Foreskin fibroblast (primary cell): ENCODE measurements at places on chromosomes 6 and 20.

GRCh38 chr20:33566781-33567603, 77.1 kb downstream of the CBFA2T2 start:
- no peak for DNase-seq

- DNase-seq = no peak
Observed at GRCh38 chr20:48527771-48528170, 300.0 kb downstream of the PREX1 start.

- no peak for DNase-seq
Observed at GRCh38 chr6:84002226-84002625, 31.3 kb upstream of the MRAP2 start.

DNA sequence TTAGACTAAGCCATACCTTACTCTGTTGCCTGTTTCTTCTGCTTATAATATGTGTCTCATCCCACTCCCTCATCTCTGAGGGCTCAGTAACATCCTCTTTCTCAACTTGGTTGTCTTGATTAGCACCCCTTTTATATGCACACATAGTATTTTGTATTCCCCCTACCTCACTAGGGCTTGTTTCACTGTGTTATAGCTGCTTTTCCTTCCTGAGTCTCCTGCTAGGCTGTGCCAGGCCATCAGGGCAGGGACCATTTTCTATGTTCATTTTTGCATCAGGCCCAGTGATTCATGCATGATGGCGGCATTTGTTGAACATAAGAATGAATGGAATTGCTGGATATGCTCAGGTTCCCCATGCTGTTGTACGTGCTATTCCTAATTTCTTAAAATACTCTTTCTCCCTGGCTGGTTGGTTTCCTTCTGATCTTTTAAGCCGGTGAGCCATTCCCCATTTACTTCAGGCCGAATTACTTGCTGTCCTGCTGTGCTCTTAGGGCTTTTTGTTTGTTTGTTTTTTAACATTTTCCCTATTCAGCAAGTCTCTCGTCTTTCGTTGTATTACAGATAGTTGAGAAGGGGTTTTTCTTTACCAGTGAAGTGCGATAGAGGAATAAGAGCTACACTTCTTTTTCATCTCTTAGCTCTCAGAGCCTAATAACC, 183.2 kb downstream of the CARMIL1 start:
- DNase-seq = no peak

GRCh38 chr6:131733376-131734016, 22.7 kb upstream of the CTAGE9 start:
- DNase-seq = peak; percentile 86

DNA sequence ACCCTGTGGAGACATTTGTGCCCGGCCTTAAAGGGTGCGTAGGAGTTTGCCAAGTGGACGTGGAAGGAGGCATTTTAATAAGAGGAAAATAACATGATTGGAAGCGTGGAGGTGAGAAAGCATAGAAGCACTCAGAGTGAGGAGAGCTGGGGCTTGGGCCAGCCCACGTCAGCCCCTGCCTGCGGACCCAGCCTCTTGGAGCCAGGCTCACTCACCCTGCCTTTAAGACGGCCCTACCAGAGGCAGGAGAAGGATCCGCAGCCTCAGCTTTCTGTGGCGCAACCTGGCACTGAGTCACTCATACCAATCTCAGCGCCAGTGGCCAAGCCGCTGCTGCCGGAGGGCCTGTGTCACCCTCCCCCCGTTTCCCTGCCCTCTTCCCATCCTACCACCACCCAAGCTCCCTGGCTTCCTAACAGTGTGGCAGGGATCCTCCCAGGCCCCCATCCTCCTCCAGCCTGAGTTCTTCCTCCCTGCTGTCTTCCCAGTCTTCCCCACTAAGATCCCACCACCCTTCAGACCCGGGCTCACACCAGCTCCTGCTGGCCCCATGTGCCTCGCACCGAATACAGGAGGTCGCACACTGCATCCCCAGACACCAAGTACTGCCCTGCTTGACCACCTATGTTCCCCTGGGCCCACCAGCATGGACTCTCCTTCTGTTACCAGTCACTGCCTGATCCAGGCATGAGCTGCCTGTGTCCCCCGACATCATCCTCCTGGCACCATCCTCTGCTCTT, 285.2 kb downstream of the UST start:
- DNase-seq = no peak

GRCh38 chr20:5722927-5723326, 27.3 kb upstream of the SHLD1 start:
- no peak for DNase-seq

DNA sequence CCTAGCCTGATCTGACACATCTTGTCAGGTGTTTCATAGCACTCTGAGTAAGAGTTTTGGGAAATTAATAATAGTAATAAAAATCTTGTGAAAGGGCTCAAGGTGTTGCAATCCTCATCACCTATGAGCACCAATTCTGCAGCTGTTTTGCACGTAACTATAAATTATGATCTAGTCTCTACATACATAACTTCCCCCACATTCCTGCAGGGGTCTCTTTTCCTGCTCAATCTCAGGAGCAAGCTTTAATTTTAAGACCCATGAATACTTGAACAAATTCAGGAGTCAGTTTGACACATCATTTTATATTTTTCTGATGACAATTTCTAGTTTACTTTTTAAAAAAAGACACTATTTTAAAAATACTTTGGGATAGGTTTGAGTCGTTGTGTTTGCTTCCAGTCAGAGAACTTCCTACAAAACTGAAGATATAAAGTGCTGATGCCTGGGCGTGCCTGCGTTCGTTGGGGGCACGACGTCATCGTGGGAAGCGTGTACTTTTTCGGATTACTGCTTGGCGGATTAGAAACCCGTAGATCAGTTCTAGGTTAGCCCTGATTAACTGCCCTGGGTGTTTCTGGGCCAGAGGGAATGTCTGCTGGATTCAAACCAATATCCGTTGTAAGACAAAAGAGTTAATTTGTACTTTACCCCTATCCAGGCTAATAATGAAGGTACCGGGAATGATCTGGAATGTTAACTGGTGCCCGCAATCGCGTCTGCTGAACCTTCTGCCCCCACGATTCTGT, 1.0 kb upstream of the E2F3 start:
- peak; percentile 7 for DNase-seq

DNA sequence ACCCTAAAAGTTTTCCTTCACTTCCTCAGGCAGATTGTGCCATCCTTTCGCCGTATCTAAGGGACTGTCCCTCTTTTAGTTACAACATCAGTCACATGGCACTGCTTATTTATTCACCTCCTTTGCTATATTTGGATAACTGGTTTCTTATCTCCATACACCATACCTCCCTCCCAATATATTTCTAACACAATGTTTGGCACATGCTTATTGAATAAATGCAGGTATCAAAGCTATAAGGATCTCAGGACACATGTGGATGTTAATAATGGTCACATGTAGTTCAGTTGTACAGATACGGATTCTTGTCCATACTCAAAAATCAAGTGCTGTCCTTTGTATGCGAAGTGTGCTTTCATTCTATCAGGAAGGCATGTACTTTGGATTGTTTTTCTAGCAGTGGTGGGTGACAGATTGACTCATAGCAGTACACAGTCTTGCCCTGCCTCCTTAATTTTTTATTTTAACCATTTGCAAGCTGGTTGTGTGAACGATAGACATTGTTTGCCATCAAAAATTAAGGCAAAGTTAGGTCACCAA, 407.1 kb upstream of the RUNX2 start:
- peak; percentile 16 for DNase-seq

GRCh38 chr6:42251500-42251899, 33.8 kb upstream of the MRPS10 start:
- no peak for DNase-seq

DNA sequence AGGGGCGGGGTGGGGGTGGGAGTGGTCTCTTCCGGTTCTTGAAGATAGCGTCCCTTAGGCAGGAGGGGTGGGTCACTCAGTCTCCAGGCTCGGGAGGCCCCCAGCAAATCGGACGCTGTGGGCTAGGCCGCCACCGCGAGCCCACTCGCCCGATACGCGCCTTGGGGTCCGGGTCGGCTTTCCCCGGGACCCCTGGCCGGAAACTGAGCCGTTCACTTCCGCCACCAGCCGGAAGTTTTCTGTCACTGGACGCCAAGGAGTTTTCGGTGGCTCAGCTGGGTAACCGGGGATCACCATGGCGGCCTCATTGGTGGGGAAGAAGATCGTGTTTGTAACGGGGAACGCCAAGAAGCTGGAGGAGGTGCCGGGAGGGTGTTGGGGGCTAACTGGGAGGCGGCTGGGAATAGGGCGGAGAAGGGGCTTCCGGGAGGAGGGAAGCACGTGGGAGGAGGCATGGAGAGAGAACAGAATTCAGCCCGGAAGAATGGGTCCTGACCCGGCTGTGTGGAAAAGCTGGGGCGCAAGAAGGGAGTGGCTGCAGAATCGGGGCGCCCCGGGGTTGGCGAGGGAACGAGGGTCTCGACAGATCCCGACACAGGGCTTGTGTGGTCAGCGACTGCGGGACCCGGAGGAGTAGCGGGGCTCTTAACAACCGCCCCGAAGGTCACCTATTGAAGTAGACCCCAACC, at the start of gene ITPA:
Gene ITPA (plus strand): TSS at position 242 of the 689 bp plus-strand sequence. CDS start 54 bp downstream, at position 296.
- peak; percentile 71 for DNase-seq

DNA sequence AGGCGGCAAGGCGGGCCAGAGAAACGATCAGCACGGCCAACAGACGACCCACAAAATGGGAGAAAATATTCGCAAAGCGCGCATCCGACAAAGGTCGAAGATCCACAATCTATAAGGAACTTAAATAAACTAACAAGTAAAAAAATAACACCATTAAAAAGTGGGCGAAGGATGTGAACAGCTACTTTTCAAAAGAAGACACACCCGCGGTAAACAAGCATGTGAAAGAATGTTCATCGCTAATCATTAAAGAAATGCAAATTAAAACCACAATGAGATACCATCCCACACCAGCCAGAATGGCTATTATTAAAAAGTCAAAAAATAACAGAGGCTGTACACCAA, 117.8 kb upstream of the SIRPA start:
- no peak for DNase-seq

DNA sequence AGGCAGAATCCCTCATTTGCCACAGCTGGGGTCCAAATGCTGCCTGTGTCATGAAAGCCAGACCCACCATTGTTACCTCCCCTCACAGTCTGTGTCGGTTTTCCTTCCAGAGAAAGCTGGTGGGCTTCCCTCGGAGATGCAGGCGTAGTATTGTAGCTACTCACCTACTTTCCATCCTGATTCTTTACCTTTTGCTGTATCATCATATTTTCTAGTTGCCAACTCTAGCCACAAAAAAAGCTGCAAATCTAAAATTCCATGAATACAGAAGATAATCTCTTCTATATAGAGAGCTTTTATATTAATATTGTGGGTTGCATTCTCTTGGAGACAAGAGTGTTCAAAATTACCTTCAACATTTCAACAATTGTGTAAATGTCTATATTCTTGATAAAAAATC, 98.0 kb upstream of the LAMP5 start:
- no peak for DNase-seq

- DNase-seq = no peak
Observed at GRCh38 chr20:51067792-51068191, 44.9 kb upstream of the KCNG1 start.

DNA sequence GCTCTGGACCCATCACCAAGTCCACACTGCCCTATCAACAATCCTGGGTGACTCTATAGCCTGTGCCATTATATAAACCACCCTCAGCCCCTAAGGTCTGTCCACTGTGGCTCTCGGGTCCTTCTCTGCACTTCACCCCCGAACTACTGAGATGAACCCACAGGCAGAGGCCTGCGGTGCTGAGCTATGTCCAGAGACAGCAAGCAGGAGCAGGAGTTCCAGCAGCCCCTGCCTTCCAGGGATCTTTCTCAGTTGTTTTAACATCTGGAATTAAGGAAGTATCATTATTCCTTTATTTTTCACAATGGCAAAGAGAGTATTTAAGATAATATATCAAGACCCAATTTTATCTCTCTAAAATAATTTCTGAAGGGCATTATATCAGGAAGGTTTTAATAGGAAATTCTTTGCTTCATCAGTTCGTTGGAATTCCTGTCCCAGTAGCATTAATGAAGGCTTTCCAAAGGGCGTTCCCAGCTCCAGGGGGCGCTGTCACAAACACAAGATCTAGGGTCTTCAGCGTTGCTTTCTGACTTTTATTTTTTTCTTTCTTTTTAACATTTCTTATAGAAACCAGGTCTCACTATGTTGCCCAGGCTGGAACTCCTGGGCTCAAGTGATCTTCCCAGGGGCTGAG, 27.3 kb downstream of the RRBP1 start:
- DNase-seq = peak; percentile 80

GRCh38 chr6:75993236-75994162, 79.0 kb downstream of the IMPG1 start:
- DNase-seq = no peak

DNA sequence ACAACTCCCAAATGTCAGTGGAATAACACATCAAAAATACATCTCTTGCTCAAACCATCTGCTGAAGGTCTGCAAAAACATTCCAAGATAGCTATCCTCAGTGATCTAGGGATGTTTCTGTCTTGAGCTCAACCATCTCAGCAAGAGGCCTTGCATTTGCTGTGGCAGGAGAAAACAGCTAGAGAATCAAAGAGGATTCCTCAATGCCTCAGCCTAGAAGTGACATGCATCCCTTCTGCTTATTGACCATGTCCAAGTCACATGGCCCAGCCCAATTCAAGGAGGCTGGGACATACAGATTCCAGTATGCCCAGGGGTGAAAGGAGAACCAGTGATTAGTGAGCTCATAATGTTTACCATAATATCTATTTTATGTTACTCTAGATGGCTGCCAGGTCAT, 269.5 kb downstream of the PLCB1 start:
- DNase-seq = peak; percentile 69

GRCh38 chr6:155067956-155068615, 73.0 kb downstream of the TIAM2 start:
- DNase-seq = no peak

GRCh38 chr6:90293319-90293953, 3.2 kb downstream of the BACH2 start:
- no peak for DNase-seq

DNA sequence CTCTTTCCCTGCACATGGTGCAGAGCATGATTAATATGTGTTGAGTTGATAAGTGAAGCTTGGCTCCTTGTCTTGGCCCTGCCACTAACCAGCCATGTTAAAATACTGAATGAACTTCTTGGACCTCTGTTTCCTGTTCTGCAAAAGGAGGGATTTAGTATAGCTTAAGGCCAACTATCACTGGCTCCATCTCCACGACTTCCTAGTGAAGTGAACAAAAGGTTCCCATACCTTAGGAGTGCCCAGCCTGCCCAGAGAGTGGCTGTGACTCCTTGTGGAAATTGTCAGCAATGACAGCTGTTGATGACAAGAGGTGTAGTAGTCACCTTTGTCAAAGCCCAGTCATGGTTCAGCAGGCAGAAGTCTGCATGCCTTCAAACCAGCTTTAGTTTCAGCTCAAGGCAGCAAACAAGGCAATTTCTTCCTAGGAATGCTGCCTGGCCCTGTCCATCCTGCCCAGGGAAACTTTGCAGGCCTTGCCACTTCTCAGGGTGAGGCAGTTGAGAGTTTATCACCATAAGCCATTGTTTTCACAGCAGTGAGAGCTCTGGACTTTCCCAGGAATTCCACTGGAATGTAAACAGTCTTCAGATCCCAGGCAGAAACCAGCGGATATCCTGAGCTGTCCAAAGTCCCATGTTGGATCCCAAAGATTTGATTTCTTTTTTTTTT, 169.7 kb upstream of the TNFAIP3 start:
- DNase-seq = peak; percentile 74

GRCh38 chr6:75931011-75931680, 141.3 kb downstream of the IMPG1 start:
- peak; percentile 45 for DNase-seq

- no peak for DNase-seq
Observed at GRCh38 chr6:22925920-22926789, 356.8 kb downstream of the HDGFL1 start.
